ENCODE measurements at places on chromosomes 3 and 15.

GRCh38 chr3:25479727-25480010 lies 51.6 kb downstream of the RARB start:
- peaks cover 5% of the 10 kb centered on the region for H3K36me3 ChIP-seq
- H3K4me3 ChIP-seq: no peak overlapping the region
- H3K4me1 ChIP-seq: peaks cover 36% of the 10 kb centered on the region
- H3K27ac ChIP-seq: no peak overlapping the region
- H3K27me3 ChIP-seq: no peaks in the 10 kb centered on the region
- DNase-seq: no peak

GRCh38 chr3:23002836-23003732 lies 200.0 kb upstream of the UBE2E2 start:
- no peaks in the 10 kb centered on the region for H3K4me1 ChIP-seq
- H3K27me3 ChIP-seq: peaks cover 6% of the 10 kb centered on the region
- no peak overlapping the region for H3K4me3 ChIP-seq
- no peaks in the 10 kb centered on the region for H3K36me3 ChIP-seq
- peak overlapping the region; percentile 18 for H3K27ac ChIP-seq

DNA sequence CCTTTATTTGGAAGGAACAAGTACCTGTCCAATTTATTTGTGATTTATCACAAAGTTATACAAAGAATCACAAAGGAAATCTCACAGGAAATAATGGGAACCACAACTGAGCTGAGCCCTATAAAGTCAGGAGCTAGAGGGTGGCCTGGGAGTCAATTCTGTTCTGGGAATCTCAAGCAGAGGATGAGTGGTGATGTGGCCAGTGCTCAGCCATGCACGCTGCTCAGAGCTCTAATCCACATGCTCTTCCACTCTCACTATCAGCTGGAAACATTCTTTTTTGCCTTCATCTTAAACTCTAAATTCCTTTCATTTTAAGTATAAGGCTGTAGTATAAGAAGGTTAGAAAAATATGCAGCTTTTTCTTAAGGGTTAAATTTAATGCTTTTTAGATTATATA lies 36.6 kb downstream of the UACA start:
- no peak overlapping the region for H3K27ac ChIP-seq
- H3K36me3 ChIP-seq: no peaks in the 10 kb centered on the region
- H3K4me1 ChIP-seq: peaks cover 2% of the 10 kb centered on the region
- H3K4me3 ChIP-seq: no peak overlapping the region

- H3K4me3 ChIP-seq: no peak overlapping the region
- no peaks in the 10 kb centered on the region for H3K27me3 ChIP-seq
- DNase-seq: peak; percentile 61
- no peaks in the 10 kb centered on the region for H3K36me3 ChIP-seq
- peaks cover 12% of the 10 kb centered on the region for H3K4me1 ChIP-seq
- H3K27ac ChIP-seq: no peak overlapping the region
These were observed 15.4 kb upstream of the BFSP2 start for GRCh38 chr3:133384331-133385027.

GRCh38 chr3:2274526-2274925 lies 175.9 kb downstream of the CNTN4 start:
- no peak for DNase-seq
- H3K27me3 ChIP-seq: no peaks in the 10 kb centered on the region
- H3K36me3 ChIP-seq: no peaks in the 10 kb centered on the region
- H3K4me3 ChIP-seq: no peak overlapping the region
- peaks cover 16% of the 10 kb centered on the region for H3K4me1 ChIP-seq

GRCh38 chr3:31953091-31953490 lies 28.0 kb downstream of the OSBPL10 start:
- no peak overlapping the region for H3K4me3 ChIP-seq
- H3K27me3 ChIP-seq: peaks cover under 1% of the 10 kb centered on the region
- no peak overlapping the region for H3K27ac ChIP-seq
- H3K36me3 ChIP-seq: no peaks in the 10 kb centered on the region

GRCh38 chr3:169634618-169635236 lies 28.8 kb downstream of the MECOM start:
- no peak overlapping the region for H3K4me3 ChIP-seq
- peak overlapping the region; percentile 85 for H3K27ac ChIP-seq
- peaks cover 16% of the 10 kb centered on the region for H3K36me3 ChIP-seq
- H3K4me1 ChIP-seq: peaks cover 46% of the 10 kb centered on the region
- no peaks in the 10 kb centered on the region for H3K27me3 ChIP-seq
- DNase-seq: no peak

DNA sequence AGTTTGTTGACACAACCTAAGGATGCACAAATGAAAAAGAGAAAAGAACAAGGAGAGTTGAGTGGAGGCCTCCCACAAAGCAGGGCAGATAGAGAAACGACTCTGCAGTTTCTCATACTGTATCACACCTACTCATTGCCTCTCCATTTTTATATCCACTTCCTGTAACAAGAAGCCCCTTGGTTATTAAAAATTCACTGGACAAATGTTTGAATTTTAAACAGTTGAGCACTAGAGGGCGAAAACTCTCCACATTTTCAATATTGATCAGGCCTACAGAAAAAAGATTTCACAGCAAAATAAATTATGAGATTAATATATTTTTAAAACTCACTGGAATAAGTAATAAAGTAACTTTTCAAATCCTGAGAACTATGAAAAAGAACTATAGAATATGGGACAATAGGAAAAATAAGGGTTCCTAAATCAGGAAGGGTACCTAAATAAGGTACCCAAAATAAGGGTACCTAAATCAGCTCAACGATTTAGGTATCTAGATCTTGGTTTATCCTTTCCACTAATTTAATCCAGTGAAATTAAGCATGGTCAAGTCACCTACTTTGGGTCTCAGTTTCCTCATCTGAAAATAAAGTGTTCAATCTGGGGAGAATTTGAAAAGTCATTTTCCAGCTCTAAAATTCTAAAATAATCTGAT lies 47.0 kb upstream of the PPIB start:
- peaks cover 3% of the 10 kb centered on the region for H3K36me3 ChIP-seq
- no peak overlapping the region for H3K27ac ChIP-seq
- H3K27me3 ChIP-seq: no peaks in the 10 kb centered on the region
- no peak overlapping the region for H3K4me3 ChIP-seq
- DNase-seq: no peak
- no peaks in the 10 kb centered on the region for H3K4me1 ChIP-seq

GRCh38 chr15:38486936-38487335 lies 33.0 kb downstream of the FAM98B start:
- no peak overlapping the region for H3K27ac ChIP-seq
- H3K36me3 ChIP-seq: peaks cover 12% of the 10 kb centered on the region
- H3K27me3 ChIP-seq: no peaks in the 10 kb centered on the region
- peaks cover 2% of the 10 kb centered on the region for H3K4me1 ChIP-seq

- no peak overlapping the region for H3K27ac ChIP-seq
- H3K36me3 ChIP-seq: peaks cover 29% of the 10 kb centered on the region
- H3K4me3 ChIP-seq: no peak overlapping the region
- H3K27me3 ChIP-seq: no peaks in the 10 kb centered on the region
- DNase-seq: no peak
- H3K4me1 ChIP-seq: no peaks in the 10 kb centered on the region
These were observed 41.2 kb downstream of the RGMA start for GRCh38 chr15:93047621-93048425.

DNA sequence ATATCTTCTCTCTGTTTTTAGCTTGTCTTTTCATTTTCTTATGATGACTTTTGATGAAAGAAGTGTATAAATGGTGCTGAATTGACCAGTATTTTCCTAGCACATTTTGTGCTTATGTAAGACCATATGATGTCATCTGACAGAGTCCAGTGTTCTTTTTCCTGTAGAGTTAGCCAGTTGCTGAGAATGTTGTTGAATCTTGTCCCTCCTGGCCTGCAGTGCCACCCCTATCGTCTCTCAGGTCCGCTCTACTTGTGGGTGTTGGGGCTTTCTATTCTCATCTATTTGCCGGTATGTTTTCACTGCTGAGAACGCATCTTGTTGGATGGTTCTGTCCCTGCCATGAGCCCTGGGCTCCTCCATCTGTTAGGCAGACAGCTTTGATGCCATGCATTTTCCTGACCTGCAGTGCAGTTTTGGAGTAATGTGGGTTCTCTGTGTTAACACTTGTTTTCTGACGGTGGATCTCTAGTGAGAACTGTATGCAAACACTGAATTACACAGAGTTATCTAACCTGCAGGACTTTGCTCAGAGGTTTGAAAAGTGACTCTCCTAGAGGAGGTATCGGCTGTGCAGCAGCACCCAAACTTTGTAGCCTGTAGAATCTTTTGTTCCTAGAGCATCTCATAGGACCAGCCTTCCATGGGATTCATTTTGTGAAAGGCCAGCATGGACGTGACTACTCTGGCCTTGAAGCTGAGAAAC lies 44.6 kb downstream of the SLC6A20 start:
- no peak overlapping the region for H3K4me3 ChIP-seq
- H3K27me3 ChIP-seq: no peaks in the 10 kb centered on the region
- H3K27ac ChIP-seq: no peak overlapping the region
- DNase-seq: no peak

- H3K27me3 ChIP-seq: no peaks in the 10 kb centered on the region
- peaks cover 5% of the 10 kb centered on the region for H3K36me3 ChIP-seq
- H3K4me1 ChIP-seq: no peaks in the 10 kb centered on the region
- no peak for DNase-seq
- H3K4me3 ChIP-seq: no peak overlapping the region
These were observed 11.2 kb downstream of the CNTN3 start for GRCh38 chr3:74603292-74603691.

- H3K27me3 ChIP-seq: peaks cover 24% of the 10 kb centered on the region
- DNase-seq: no peak
- H3K36me3 ChIP-seq: no peaks in the 10 kb centered on the region
- H3K4me1 ChIP-seq: peaks cover 3% of the 10 kb centered on the region
- H3K27ac ChIP-seq: no peak overlapping the region
These were observed 41.5 kb downstream of the LYZL4 start for GRCh38 chr3:42368861-42369260.
